Mesothelial cell of epicardium (in vitro differentiated cells): ENCODE measurements at places on chromosomes 13 and 19.

- no peak for DNase-seq
Measured at GRCh38 chr19:55857149-55857548, 20.8 kb downstream of the NLRP4 start.

DNA sequence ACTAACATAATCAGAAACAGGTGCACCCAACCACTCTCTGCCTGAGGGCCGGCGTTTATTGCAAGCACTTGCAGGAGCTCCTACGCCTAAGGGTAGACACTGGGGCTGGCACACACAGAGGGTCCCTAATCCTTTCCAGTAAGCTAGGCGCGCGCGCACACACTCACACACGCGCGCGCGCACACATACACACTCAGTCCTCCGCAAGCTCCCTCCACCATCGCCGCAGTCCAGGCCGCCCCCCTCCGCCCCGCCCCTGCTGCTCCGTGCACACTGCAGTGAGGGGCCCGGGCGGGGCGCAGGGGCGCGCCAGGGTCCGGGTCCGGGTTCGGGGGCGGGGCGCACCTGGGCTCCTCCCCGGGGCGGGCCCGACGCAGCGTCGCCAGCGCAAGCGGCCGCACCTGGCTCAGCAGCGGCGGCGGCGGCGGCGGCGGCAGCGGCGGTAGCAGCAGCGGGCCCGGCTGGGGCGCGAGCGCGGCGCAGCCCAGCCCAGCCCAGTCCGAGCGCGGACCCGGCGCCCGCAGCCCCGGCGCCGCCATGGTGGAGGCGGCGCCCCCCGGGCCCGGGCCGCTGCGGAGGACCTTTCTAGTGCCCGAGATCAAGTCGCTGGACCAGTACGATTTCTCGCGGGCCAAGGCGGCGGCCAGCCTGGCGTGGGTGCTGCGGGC is at the start of gene CAMSAP3:
CAMSAP3 (plus strand) TSS at position 398 of the 668 bp plus-strand sequence; CDS start at position 538, 140 bp downstream.
- peak; percentile 74 for DNase-seq

DNA sequence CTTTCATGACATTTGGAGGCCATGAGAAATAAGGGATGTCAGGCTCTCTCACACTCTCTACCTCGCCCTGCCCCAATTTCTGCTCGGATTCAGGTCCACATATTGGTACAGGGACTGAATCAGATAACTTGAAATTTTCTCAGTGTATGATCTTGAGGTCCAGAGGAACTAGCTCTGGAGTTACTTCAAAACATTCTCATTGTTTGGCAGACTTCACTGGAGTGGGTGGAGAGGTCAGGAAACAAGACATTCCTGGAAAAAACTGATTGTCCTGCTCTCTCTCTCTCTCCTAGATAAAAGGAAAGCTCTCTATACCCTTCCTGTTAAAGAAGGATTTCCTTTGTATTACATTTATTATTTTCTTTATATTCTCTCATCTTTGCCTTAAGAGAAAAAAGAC is 428.1 kb upstream of the DACH1 start:
- DNase-seq: no peak

- peak; percentile 77 for DNase-seq
Measured at GRCh38 chr19:40530091-40530901, 46.4 kb upstream of the SHKBP1 start.
